Mammary epithelial cell (primary cell): ENCODE measurements at places on chromosomes 4 and X. TPM values are rescaled to one million over a fixed set of nuclear protein-coding genes. Genes with fewer than 3 reads are reported as not detected.

DNA sequence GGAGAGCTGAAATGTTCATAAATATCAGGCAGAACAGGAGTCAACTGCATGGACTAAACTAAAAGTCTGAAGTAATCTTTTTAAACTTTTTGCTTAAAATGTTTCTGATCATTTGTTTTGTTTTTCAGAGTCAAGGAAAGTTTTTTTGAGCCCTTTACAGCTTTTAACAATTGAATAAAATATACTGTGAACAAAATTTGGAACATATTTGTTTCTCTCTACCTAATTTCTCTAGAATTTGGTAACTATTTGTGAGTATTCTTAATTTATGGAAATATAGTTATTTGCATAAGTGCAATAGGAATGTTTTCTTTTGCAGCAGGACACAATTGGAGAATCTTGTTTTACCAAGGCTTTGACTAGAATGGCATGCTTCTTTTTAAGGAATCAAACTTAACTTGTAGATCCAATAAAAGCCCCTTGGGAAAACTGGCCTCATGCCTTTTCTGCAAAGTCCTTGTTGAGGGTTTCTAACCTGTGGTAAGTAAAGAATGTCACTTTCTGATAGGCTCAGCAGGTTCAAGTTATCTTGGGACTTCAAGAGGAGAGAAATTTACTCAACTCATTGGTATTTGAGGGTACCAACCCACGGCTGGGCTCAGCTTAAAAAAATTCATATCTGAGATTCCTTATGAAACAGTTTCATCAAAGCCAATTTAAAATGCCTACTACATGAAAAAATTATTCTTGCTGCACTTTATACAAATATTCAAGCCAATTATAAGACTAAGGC lies 91.5 kb downstream of the UPRT start:
- no peak for DNase-seq

DNA sequence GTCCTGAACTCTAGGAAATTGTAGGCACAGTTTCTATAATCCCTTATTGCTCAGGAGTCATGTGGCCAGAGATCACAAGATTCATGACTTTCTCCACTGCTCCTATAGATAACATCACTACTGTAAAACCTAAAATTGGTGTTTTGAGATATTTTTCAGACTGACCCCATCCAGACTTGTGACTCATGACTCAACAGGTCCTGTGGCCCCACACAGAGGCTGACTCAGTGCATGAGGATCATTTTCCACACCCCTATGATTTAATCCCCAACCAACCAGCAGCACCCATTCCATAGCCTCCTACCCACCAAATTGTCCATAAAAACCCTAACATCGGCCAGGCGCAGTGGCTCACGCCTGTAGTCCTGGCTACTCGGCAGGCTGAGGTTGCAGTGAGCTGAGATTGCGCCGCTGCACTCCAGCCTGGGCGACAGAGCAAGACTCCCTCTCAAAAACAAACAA lies 13.2 kb upstream of the XIAP start:
- DNase-seq, result peak; percentile 44

DNA sequence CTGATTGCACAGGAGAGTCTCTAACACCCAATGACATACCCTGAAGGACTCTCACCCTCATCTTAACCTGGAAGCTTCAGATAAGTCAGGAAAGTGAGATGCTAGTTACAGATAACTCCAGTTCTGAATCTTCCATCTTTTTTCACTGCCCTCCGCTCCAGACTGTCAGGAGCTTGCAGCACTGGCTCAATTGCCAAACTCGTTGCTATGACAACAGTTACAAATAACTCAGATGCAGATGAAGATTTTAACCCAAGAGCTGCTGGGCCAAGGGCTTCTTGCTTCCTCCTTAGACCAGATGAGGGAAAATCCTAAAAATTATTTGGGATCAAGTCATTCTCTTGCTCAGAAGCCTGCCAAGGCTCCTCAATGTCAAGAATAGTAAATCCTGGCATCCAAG lies 109.1 kb upstream of the HUWE1 start:
- DNase-seq, result no peak

DNA sequence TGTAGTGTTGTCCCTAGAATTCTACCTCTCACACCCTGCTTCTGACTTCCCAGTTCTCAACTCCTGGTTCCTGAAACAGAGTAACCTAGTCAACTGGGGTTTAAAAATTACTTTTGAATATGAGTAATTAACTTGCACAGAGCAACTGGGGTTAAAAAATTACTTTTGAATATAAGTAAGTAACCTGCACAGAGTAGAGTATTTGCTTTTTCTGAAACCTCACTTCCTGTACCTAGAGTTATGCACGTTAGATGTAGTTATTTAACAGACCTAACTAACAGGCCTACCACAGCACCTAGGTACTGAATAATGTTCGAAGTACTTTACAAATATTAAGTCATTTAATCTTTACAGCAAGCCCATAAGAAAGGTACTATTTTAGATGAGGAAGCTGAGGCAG lies 32.9 kb downstream of the SLC39A8 start:
- no peak for DNase-seq

DNA sequence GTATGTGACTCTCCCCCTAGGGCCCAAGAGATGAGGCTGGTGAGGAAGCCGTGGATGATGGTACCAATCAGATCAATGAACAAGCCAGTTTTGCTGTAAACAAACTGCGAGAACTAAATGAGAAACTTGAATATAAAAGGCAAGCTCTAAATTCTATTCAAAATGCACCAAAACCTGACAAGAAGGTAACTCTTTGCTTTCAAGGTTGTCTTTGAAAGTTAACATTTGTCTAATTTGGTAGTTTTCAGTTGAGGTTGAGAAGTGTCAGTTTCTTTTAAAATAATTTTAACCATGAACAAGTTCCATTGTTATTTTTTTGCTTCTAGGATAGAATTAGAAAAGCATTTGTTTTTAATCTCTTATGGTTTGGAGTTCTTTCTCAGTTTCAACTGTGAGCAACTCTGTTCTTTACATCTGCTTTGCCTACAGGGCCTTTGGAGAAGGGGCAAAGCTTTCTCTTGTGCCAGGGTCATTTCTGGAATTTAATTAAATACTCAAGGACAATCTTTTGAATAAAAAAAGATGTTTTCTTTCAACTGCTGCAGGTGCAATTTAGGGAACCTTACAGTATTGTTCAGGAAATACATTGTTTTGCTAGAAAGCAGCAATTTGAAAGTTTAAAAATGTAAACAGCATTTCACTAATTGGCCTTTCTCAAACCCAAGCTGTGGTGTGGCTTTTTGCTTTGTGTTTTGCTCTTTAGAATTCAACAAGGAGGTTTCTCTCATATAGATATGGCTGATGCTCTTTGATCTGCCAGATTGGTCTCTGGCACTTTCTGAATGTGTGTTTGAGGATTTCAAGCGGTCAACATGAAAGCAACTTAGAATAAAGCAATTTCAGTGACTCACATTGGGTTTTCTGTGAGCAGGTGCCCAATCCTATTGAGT lies 62.9 kb downstream of the LRP2BP start:
- no peak for DNase-seq

Gene AFP
- total RNA-seq, result not detected in 2 replicates

Gene NOX1
- not detected in 2 replicates for total RNA-seq

Gene CWH43
- total RNA-seq, result 0.50 TPM
